Kidney (tissue), 22 donors: ENCODE measurements at places on chromosomes 7 and 10. TPM values are rescaled to one million over a fixed set of nuclear protein-coding genes. Genes with fewer than 3 reads are reported as not detected.

DNA sequence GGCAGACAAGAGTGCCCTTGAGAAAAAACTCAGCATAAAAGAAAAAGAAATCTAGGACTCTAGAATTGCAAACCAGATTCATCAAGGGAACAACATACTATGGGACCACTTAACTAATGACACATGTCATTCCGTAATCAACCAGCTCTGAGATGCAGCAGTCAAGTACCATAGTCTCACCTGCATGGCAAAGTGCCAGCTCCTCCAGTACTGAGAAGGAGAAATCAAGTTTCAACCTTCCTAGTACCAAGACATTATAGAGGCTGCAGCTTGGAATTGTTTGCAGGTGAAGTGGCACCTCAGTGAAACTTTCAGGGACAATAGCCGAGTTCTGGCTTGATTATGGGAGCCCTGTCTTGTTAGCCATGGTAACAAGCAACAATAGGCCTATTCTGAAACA, 11.5 kb downstream of the STEAP1 start:
- H3K27me3 ChIP-seq = no peaks in the 10 kb centered on the region
- H3K4me1 ChIP-seq = no peaks in the 10 kb centered on the region
- DNase-seq = no peak
- no peak overlapping the region for H3K4me3 ChIP-seq
- H3K27ac ChIP-seq = no peak overlapping the region
- no peaks in the 10 kb centered on the region for H3K36me3 ChIP-seq

CYP3A4 gene
- total RNA-seq = not detected

GRCh38 chr10:29680091-29680490, 45.3 kb upstream of the SVIL start:
- H3K4me3 ChIP-seq = no peak overlapping the region
- peak; percentile 51 for DNase-seq
- no peaks in the 10 kb centered on the region for H3K27me3 ChIP-seq
- no peaks in the 10 kb centered on the region for H3K4me1 ChIP-seq
- H3K27ac ChIP-seq = no peak overlapping the region

- H3K4me1 ChIP-seq = no peaks in the 10 kb centered on the region
- H3K36me3 ChIP-seq = no peaks in the 10 kb centered on the region
- H3K27ac ChIP-seq = no peak overlapping the region
- no peak for DNase-seq
- no peaks in the 10 kb centered on the region for H3K27me3 ChIP-seq
Observed at GRCh38 chr10:75191821-75192568, 18.6 kb upstream of the VDAC2 start.

GRCh38 chr10:77185696-77186095, 451.9 kb downstream of the KCNMA1 start:
- H3K36me3 ChIP-seq = no peaks in the 10 kb centered on the region
- no peak for DNase-seq
- H3K4me1 ChIP-seq = no peaks in the 10 kb centered on the region
- no peaks in the 10 kb centered on the region for H3K27me3 ChIP-seq
- no peak overlapping the region for H3K27ac ChIP-seq

DDX21 gene
- total RNA-seq = 49.4 TPM
